ENCODE measurements at places on chromosomes 5 and 9.
A peak's percentile ranks its signal among the peaks of the same experiment; 100 is the strongest.

- peak; percentile 1 for DNase-seq
Measured at GRCh38 chr5:71887680-71888079, 168.6 kb downstream of the CARTPT start.

DNA sequence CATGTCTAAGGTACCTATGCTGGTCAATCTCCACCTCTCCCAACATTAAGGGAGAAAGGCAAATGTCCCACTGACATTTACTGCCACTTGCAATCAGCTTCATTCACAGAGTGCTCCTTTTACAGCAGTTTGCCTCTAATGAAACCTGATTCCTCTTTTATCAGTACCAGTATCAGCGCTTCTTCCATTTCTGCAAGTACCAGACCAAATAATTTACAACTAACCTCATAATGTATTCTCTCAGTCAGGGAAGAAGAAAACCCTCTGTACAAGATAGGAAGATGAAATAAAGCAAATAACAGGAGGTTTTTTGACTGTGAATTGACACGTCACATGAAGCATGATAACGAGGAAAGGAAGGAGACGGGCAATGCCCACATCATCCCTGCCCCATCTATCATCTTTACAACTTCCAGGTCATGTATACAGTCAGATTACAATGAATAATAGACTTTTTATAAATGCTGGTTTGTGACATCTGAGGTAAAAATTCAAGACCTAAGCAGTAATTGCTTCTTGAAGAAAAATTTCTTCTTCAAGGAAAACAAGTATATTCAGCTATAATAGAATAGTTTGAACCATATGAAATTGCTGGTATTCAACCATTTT, 21.9 kb downstream of the ABITRAM start:
- no peak for DNase-seq

GRCh38 chr5:97538912-97539311, 355.9 kb upstream of the RIOK2 start:
- no peak for DNase-seq

DNA sequence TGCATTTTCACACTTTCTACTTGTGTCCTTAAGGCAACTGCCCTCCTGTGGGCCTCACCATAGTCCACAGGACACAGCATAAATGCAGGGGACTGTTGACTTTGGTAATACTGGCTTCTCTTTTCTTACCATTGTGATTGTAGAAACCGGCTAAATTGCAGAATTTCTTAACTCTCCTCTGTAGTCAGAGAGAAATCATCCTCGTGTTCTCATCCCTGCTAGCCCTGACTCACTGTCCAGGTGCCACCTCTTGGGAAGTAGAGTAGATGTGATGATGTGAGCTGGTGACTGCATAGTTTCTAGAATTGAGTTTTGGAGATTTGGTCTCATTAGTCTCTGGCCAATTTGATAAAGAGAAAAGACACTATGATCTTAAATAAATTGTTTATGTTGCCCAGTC, 5.5 kb downstream of the PHF24 start:
- DNase-seq = no peak

GRCh38 chr5:136186796-136187195, 6.2 kb downstream of the SMIM32 start:
- DNase-seq = no peak

GRCh38 chr5:89309268-89309667, 426.3 kb upstream of the MEF2C start:
- DNase-seq = no peak

- DNase-seq = no peak
Measured at GRCh38 chr5:160297776-160298175, 14.6 kb downstream of the CCNJL start.

DNA sequence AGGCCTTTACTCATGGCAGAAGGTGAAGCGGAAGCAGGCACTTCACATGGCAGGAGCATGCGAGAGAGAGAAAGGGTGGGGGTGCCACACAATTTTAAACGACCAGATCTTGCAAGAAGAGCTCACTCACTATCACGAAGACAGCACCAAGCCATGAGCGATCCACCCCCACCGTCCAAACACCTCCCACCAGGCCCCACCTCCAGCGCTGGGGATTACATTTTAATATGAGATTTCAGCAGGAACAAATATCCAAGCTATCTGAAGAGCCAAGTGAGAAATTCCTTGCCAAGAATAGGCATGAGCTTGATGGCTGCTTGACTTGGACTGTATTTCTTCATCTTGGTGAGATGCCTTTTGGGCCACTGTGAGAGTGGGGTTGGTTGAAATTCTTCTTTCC, 88.0 kb downstream of the PDZD2 start:
- no peak for DNase-seq

DNA sequence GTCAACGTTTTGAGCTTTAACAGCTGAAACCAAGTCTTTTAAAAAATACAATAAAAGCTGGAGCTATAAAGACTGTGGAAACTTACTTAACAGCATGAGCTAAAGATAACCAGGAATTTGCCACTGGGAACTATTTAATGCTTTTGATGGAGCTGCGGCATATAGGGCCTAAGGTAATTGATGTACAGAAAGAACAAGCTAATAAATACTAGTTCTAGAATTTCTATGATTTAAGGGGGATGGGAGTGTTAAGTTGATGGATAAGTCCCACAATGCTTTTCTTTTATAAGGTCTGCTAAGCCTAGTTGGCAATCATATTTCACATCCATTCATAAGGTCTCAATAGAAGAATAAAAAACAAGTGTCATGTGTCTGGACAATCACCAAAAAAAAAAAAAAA, 334.0 kb upstream of the DMAC1 start:
- no peak for DNase-seq

GRCh38 chr9:97415146-97415545, 3.2 kb downstream of the TDRD7 start:
- peak; percentile 31 for DNase-seq

- DNase-seq = no peak
Measured at GRCh38 chr9:133274236-133275104, 531 bp downstream of the ABO start.

DNA sequence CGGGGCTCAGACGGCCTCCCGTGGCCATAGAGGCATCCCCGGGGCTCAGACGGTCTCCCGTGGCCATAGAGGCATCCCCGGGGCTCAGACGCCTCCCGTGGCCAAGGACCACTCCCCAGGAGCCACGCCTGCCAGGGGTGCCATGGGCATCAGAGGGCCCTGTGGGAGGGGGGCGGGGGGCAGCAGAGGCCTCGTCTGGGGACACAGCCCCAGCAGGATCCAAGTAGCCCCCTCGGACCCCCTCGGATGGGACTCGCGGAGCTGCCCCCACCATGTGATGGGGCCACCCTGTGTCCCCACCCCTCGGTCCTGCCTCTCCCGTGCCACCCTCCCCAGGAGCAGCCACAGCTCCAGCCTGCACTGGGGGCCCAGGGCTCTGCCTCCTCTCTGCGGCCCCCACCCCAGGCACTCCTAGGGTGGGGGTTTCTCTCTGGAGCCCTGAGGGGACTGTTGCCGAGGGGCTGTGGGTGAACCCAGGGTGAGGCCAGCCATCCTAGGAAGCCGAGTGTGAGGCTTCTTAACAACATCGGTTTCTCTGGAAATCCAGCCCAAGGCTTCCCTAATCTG, 2.5 kb downstream of the ENTPD8 start:
- DNase-seq = no peak

GRCh38 chr9:37751186-37751585, 2.4 kb upstream of the TRMT10B start:
- DNase-seq = no peak

DNA sequence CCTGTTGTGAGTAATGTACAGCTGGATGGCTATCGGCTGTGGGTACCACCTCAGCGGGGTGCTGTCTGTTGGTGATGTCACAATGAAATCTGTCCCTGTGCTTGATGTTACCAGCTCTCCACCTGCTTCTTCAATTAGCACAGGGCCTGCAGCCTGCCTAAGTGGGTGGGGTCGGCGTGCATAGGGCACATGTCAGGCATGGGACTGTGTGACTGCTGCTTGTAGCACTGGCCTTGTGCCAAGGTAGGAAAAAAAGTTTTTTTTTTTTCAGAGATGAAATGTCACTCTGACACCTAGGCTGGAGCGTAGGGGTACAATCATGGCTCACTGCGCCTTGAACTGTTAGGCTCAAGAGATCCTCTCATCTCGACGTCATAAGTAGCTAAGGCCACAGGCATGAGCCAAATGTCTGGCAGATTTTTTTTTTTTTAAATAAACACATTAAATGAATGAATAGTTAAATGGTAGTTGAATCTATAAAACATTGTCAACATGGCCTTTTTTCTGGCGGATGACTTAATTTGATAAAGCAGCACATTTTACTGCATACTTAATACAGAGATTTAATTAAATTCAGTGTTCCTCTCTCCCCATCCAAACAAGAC, 222.5 kb downstream of the NXNL2 start:
- no peak for DNase-seq

- peak; percentile 96 for DNase-seq
Measured at GRCh38 chr9:2570615-2571479, 50.7 kb upstream of the VLDLR start.

DNA sequence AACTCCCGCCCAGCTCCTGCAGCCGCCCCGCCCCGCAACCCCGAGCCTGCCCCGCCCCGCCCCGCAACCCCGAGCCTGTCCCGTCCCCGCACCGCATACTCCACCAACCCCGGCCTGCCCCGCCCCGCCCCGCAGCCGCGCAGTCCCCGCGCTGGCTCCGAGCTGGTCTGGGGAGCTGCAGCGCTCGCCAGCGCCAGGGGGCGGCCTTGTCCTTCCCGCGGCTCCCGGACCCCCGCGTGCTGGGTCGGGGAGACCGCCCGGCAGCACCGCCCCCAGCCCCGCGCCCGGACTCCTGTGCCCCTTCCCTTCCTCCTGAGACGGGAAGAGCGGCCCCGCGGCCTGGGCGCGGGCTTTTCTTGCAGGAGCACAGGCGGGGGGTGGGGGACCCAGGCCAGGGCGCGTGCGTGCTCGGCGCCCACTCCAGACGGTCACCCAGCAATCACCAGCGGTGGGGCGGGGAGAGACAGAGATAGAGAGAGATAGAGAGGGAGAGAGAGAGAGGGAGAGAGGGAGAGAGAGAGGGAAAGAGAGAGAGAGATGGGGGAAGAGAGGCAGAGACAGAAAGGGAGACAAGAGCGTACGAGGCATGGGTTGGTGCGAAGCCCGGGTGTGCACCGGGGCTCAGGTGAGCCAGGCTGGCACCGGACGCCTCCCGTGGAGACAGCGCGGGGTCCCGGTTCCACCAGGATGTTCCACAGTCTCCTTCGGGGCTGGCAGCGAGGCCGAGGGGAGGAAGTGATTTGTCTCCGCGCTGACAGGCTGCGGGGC, 14.7 kb upstream of the TMEM250 start:
- no peak for DNase-seq

- DNase-seq = peak; percentile 50
Measured at GRCh38 chr9:122332083-122332482, 38.7 kb upstream of the PTGS1 start.

GRCh38 chr9:107090218-107090617, 192.9 kb upstream of the RAD23B start:
- no peak for DNase-seq

GRCh38 chr5:94192658-94193391, 425.6 kb downstream of the KIAA0825 start:
- no peak for DNase-seq

- no peak for DNase-seq
Measured at GRCh38 chr5:139050432-139050831, 147.7 kb downstream of the SIL1 start.

DNA sequence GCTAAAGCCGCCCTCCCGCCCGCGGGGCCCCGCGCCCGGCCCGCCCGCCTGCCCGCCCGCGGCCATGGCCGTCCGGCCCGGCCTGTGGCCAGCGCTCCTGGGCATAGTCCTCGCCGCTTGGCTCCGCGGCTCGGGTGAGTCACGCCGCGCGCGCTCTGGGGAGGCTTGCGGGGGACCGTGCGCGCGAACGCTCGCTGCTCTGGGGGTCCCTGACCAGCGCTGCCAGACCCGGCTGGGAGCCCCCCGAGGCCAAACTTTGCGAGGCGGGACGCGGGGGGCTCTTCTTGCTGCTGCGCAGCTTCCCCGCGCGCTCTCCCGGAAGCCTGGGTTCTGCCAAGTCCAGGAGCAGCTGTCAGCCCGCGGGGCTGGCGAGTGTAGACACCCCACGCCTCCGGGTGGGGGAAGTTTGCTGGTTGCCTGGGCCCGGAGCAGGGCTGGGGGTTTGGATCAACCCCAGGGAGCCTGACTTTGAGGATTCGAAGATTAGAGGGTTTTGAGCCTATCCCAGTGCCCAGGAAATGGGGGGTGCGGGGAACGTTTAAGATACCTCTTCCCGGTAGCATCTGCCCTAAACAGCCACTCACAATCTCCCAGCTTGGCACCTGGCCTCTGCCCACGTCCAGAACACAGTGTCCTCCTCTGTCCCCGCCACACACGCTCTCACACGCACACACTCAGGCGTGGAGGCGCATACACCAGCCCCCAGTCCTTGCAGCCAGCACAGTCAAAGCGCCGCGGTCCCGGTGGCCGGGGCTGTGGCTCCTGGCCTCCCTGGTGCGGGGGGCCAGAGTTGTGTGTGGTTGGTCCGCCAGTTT, 535 bp downstream of the UNC5A start:
- no peak for DNase-seq

- DNase-seq = no peak
Measured at GRCh38 chr5:134600600-134600999, 32.0 kb downstream of the SAR1B start.

- DNase-seq = no peak
Measured at GRCh38 chr5:78627766-78628165, 20.8 kb downstream of the LHFPL2 start.

DNA sequence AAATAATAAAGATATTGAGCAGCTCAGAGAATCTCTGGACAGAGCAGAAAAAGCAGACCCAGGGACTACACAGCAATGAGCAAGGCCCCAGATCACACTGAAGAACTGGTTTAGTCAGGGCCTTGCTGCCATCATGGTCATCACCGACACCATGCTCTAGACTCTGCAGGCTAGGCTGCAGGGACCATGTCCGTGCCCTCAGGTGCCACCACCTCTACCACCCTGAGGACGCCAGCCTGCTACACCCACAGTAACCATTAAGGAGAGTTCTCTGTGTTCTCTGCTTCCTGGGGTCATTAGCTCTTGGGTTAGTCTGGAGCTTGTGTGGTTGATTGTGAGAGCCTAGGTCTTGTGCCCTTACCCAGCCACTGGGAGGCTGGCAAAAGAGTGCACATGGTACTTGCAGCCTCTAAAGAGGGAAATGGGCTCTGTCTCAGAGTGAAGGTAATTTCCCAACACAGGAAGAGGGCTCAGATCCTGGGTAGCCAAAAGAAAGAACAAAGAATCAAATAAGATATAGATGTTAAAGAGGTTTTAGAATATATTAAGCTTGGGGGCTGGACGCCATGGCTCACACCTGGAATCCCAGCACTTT, 31.9 kb upstream of the JADE2 start:
- DNase-seq = peak; percentile 47

GRCh38 chr5:36174119-36174518, 22.2 kb downstream of the SKP2 start:
- DNase-seq = no peak

Data from HL-60 (cell line).